ENCODE measurements at places on chromosomes 1 and 21.

DNA sequence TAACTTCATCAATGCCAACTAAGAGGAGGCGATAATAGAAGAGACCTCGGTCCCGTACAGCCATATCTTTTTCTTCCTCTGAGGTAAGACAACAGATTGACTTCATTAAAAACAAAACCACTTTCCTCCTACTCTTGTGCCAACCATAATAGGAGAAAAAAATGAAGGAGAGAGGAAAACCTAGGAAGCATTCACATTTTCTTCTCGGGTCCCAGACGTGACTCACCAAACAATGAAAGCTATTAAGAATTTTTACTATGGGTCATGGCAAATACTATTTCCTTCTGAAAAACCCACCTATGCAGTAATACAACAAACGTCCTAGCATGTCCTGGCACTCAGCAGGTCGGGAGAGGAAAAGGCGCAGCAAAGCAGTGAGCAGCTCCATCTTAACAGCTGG is 8.6 kb upstream of the BCL2L15 start:
- DNase-seq = no peak

DNA sequence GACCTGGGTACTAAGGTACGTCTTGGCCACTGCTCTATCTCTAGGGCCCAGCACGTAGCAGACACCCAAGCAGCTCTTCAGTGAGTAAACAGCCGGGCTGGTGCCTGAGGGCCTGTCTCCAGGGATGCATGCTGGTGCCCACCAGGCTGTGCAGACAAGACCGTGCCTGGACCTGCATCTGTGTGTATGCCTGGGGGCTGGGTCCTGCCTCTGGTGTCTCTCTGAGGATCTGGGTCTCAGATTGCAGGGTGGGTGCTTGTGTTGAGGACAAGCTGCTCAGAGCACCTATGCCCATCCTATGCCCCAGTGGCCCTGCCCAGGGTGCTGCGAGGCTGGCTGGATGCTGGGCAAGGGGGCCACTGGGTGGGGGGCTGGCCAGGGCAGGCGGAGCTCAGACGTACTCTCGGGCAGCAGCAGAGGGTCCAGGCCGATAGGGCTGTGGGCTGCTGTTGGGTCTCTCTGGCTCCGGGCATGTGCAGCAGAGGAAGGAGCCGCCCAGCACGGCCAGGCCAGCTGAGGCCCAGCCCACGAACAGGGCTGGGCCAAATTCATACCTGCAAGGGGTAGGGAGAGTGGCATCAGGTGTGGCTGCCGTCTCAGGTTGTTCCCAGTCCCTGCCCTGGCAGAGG is 4.4 kb downstream of the CLDN19 start:
- DNase-seq = no peak

- peak; percentile 29 for DNase-seq
Measured at GRCh38 chr1:212699104-212699624, 476 bp downstream of the BATF3 start.

GRCh38 chr1:203368624-203369451 is 17.9 kb upstream of the FMOD start:
- DNase-seq = no peak

GRCh38 chr21:34511787-34512455 is at the start of gene KCNE1:
TSS of gene KCNE1 (minus strand) at chr21:34512210. CDS start at chr21:34449634, 62,576 bp downstream.
- DNase-seq = no peak
